ENCODE measurements at places on chromosomes 4 and X. TPM values are rescaled to one million over a fixed set of nuclear protein-coding genes. Genes with fewer than 3 reads are reported as not detected.

The BANK1 gene
- polyA plus RNA-seq = 0.84 TPM

DNA sequence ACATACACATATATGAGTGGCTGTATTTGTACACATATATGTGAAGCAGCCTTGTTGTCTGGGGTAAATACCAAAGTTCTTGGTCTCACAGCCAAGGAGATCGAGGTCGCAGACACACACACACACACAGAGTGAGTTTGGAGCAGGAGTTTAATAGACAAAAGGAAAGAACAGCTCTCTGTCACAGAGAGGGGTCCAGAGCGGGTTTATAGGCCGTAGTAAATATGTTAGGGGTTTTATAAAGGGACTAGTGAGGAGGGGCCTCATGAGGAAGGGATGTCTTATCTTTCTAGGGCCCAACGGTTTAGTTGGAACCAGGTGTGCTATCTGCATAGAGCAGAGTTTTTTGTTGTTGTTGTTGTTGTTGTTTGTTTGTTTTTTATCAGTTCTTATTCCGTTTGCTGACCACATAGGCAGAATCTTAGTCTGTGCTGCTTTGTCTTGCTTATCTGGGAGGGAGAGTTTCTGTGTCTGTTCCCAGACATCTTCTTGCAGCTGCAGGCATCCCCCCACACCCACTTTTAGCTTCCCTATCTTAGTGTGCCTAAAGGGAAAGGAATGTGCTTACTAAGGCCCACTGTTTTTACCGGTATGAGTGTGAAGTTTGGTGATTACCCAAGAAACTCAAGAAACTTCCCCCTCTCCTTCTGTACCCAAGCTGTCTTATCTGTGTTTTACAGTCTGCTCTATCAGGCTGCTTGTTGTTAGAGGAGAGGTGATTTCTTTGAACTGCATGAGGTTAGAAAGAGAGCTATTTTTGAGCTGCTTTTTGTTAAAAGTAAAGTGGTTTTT lies 91.9 kb downstream of the TENT5D start:
- DNase-seq = no peak

The CNKSR2 gene
- not detected for polyA plus RNA-seq

- DNase-seq = no peak
These were observed 13.3 kb downstream of the SGMS2 start for GRCh38 chr4:107837776-107838618.

DNA sequence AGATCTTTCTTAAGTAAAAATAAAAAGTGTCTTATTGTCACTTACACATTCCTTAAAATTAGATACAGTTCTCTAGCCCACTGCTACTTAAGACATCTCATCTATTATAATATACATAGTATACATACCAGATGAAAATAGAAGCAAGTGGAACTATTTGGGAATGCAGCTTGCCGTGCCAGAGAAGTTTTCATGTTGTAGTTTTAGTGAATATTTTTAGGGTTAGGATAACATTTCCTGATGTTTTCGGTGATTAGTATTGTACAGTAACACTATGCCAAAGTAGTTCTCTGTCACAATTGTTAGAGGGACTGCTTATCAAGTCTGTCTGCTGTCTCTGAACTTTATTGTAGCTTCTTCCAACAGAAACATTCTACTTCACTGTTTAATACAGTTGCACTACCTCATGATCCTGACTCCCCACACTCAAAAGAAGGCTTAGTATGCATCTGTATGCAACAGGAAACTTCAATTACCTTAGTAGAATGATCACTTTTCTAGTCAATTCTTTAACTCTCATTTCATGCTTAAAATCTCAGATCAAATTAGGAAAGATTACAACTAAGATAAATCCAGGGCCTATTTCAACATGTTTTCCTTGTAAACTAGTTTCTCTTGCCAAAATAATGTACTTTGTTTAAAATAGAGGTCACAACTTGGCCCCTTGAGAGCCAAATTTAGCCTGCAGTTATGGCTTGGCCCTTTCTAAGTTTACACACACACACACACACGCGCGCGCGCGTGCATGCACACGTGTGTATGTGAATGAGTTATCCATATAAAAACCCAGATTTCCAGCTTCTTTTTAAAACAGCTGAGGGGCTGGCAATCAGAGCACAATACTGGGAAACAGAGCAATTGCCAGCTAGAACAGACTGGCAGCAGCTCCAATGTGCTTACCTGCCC lies 42.3 kb upstream of the SRPX start:
- no peak for DNase-seq
